KBM-7 (cell line): ENCODE measurements at places on chromosomes 2 and 18.

DNA sequence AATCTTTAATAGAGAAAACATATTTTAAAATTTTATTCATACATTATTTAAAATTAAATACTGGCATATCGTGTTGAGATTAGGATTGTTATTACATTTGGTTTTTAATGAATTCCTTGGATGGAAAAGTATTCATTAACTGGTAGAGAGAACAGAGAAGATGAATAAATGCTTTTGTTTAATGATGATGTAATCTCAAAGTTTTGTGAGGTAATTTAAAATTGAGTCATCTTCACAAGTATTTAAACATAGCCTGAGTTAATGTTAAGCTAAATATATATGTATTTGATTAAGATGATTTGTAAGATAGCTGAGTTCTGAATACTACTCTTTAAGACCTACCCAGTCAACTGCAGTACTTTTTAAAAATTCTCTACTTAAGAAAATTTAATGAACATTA lies 713.4 kb upstream of the VRK2 start:
- DNase-seq: no peak

DNA sequence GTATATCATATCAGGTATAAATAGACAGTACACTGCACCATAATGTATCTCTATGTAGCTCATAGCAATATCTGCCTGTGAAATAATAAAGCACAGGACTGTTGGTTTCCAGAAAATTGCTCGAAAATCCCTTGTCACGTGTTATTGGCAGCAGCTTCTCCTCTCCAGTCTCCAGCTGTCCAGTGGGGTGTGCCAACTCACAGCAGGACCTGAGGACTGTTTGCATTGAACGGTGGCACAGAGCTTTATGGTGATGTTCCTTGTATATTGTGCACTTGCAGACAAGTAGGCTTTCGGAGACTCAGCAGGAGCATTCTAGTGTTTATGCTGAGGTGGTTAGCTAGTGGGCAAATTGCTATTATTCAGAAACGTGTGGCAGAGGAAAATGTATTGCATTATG lies 182.2 kb upstream of the ATP5MC3 start:
- DNase-seq: no peak

DNA sequence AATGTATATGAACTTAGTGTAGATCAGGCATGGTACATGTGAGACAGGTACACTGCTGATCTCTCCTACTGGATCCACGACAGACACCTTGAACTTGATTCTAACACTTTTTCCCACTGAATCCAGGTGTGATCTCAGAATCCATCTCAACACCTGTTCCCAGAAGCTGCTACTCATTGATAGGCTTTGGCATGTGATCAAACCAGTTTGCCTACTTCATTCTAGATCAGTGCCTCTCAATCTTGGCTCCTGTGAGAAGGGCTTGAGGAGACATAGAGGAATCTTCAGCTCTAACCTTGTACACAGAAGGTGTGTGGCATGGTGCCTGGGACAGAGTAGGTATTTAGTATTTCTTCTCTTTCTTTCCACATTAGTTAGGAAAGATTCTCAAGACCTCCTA lies 212.3 kb upstream of the ATP5MC3 start:
- DNase-seq: no peak

DNA sequence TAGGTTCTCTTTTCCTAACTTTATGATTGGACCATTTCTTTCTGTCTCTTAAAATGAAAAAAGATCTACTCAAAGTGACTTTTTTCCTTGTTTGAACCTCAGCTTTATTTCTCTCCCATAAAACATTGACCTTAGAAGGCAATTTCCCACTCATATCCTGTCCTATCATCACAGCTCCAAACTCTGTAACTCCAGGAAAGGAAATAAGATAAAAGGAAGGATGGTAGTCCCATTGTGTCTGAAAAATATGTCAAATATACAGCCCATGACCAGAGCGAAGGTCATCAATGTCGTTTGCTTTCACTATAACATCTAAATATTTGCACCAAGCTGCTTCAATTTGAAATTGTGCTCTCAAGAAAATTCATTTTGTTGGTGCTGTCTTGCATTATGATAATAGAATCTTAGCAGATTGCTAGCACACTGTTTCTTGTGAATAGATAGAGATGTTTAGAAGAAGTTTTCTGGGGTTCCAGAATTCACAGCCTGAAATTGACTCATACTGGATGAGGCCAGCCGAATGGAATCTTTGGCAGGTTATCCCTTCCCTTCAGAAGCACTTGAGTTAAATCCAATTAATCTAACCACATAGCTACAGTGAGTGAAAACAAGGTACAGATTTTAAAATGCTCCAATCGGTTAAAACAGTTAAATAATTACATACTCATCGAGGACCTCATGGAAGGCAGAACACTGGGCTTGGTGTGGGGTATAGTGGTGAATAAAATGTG lies 95.1 kb downstream of the CRIM1 start:
- no peak for DNase-seq

- no peak for DNase-seq
These were observed 51.9 kb upstream of the CREB1 start for GRCh38 chr2:207477896-207478295.

GRCh38 chr18:73244401-73244800 lies 376.6 kb upstream of the NETO1 start:
- no peak for DNase-seq

DNA sequence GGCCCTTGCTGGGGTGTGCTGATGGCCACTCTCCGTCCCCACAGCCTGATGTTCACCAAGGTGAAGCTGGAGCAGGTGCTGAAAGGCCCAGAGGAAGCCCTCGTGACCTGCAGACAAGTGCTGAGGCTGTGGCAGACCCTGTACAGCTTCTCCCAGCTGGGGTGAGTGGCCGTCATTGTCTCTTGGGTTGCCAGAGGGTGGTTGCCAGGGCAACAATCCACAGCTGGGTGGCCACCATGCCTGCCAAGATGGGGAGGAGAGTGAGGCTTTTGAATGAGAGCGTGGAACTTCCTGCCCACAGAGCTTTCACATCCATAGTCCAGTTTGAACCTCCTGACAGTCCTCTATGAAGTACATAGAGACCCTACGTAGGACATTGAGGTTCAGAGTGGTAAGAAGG lies 108.8 kb downstream of the STPG4 start:
- DNase-seq: no peak

- DNase-seq: no peak
These were observed 25.0 kb downstream of the TTC32 start for GRCh38 chr2:19876751-19877150.

GRCh38 chr18:62967089-62967488 lies 251.7 kb downstream of the PHLPP1 start:
- no peak for DNase-seq

GRCh38 chr2:211085056-211085680 lies 528.8 kb downstream of the CPS1 start:
- DNase-seq: peak; percentile 44
